Breast epithelium (tissue), 4 donors: ENCODE measurements at places on chromosomes 3 and 15. TPM values are rescaled to one million over a fixed set of nuclear protein-coding genes. Genes with fewer than 3 reads are reported as not detected.

The GOLGA8T gene
- total RNA-seq = not detected

The TGM4 gene
- 0.16 TPM for total RNA-seq

The SERINC4 gene
- not detected for total RNA-seq

The PRSS50 gene
- not detected for total RNA-seq

The CCDC191 gene
- 10.8 TPM for total RNA-seq

The SLC24A5 gene
- total RNA-seq = not detected

DNA sequence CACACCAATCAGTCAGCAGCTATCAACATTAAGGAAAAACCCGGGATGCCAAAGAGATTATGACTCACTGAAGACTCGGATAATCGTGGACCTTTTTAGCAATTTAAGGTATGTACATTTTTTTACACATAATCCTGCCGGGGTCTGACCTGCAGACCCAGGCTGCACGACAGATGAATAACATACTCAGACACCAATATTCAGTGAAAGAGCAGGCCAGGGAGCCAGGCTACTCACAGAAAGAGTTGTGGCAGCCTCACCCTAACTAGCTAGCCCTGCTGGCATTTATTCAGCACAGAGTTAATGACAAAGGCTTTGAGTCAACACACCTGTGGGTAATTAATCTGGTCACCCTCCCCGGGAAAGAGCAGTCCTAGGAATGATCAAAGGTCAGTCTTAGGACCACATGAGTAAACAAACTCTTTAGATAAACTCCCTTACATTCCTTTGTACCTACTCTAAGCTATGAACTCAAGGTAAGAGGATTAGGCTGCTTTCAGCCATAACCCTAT lies 727.5 kb downstream of the TBL1XR1 start:
- no peak for DNase-seq

DNA sequence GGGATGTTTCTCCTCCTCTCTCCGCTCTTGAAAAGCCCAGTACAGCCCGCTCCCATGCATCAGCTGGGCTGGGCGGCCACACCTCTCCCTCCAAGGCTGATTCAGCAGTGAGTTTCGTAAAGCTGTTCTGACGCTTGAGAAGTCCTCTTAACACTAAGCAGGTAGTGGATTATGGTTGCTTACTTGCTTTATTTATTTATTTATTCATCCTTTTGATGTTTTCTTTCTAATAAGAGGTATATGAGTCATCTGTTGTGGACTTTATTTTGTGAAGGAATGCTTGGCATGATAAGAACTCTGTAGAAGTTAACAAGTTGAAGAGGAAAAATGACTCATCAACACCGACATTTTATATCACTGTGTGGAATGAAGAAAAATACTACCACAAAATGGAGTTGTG lies 285.0 kb downstream of the SQOR start:
- DNase-seq = no peak

- no peak for DNase-seq
Measured at GRCh38 chr15:58423831-58424608, 7.8 kb upstream of the LIPC start.

DNA sequence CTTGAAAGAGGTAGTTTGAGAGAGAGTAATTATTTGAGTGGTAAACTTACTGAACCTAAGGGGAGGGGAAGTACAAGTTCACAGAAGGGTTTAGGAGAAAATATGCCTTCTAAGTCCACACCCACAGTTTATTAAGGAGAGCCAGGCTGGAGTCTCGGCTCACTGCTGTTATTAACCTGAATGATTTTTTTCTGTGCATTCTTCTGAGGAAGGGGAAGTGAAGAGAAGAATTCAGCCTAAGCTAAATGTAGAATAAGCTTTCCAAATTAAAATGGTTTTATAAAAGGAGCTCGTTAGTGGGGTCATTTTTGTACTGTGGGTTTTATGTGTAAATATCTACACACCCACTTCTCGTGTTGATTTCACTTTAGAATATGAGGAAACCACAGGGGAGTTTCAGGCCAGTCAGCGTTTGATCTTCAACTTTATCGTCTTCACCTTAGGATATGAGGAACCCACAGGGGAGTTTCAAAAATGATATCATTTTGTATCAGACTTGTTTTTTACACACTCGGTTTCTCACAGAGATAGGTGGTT lies 1.5 kb downstream of the WHAMM start:
- DNase-seq = no peak

DNA sequence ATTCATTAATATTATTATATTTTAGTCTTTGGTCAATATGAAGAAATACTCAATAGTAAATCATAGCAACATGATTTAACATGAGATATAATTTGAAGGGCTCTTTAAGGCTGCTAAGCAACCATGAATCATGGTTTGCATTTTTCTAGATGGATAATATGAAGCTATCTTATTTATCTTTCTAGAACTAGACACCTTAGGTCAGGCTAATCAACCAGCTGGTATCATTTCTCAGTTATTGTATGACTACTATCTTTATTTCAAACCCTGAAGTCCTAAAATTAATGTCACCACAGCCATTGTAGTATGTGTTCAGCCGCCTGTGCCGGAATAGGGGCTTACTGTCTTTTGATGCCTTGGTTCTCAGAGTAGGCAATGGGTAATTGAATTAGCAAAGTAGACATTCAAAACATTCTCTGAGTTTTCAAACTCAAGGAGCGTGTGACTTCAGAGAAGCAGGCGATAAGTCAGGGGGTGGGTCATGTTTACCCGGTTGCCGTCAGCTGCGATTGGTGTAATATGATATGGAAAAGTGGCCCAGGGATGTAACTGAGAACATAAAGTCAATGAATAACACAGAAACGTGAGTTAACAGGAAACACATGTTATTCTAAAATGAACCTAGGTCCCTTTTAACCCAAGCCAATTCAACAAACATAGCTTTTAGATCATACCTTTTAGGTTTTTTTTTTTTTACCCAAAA lies 93.4 kb upstream of the CTDSPL start:
- DNase-seq = no peak

DNA sequence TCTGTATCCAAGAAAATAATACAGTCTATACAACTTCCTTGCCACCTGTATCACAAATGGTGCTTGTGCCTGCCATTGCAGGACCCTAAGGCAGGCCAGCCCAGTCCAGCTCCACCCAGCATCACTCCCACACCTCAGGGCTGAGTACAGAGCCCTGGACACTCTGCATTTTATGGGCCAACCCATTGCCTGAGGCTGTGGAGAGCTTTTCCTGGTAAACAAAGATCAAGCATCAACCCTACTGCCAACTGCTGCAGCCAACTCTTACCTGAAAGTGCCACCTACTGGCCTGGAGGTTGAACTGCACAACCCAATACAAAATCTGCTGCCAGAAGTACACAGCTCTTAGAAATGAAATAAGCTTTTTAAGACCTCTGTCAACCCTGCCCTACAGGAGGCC lies 1082.2 kb downstream of the NAALADL2 start:
- DNase-seq = no peak

DNA sequence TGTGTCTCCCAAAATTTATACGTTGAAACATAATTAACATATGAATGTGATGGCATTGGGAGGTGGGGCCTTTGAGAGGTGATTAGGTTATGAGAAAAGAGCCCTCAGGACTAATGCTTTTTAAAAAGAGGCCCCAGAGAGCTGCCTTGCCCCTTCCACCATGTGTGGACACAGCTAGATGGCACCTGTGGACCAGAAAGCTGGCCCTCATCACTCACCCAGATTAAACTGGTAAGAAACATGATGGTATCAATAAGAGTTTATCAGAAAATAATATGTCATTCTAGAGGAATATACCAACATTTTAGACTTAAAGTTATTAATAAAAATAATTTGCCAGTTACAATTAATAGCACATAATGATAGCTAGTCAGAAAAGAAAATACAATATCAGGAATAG lies 25.2 kb upstream of the FAN1 start:
- DNase-seq = no peak

DNA sequence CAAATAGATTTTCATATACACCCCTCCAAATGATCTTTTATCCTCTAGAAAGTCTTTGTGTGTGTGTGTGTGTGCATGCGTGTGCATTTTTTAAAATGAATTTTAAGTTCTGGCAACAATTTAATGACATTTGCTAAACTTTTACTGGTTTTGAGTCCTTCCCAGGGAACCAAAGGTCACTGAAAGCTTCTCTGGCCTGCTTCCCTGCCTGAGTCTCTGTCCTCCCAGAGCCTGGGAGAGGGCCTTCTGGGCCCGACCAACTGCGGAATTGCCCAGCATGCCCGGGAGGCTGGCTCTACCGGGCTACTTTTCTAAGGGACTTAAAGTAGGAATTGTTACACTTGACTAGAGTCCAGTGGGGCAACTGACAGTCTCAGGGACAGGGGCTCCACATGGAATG lies 7.4 kb upstream of the RBPMS2 start:
- no peak for DNase-seq

DNA sequence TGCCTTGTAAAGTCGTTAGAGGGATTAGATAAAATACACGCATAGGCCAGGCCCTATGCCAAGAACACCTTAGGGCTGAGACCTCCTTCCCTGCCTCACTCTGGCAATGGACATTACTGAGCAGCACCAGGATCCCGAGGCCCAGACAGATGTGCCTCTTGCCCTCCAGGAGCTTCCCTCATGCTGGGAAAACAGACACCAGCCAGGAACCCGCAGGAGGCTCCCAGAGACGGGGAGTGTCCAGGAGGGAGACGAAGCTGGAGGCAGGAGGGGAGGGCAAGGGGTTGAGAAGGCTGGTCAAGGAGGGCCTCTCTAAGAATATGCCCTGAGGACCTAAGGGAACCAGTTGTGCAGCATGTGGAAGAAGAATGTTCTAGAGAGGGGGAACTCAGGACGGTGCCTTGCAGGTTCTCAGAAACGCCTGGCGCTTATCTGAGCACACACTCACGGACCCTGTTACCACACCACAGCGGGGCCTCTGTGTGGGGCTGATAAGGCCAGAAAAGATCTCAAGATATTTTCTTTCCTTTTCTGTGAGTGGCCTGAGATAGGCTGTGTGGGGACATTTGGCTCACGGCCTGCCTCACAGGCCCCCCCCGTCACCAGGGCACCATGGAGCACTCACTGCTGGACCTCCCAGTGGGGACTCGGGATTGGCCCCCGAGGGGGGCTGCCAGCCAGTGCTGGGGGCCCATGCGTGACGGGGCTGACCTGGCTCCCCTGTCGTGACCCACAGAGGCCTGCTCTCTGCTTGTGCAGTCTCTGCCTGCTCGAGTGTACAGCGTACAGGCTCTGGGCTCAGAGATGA lies 22.0 kb upstream of the CYP11A1 start:
- DNase-seq = no peak

GRCh38 chr15:91665212-91665611 lies 188.3 kb upstream of the SLCO3A1 start:
- DNase-seq = no peak

- no peak for DNase-seq
Measured at GRCh38 chr3:171874879-171875278, 31.7 kb downstream of the TMEM212 start.

DNA sequence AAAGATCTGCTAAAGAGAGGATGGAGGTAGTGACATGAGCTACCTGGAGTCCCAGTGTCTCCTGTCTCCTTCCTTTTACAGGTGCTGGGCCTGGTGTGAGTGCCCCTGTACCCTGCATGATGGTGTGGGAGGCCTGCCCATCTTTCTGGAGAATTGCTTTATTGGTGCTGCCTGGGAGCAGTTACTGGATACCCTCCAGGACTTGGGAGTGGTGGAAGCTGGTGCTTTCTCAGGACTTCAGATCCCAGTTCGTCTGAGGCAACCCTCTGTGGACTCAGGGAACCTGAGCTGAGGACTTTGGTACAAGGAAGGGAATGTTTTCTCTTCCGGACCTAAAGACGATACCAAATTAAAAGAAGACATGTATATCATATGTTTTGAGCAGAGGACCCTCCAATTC lies 18.3 kb upstream of the NUDT16 start:
- DNase-seq = no peak

DNA sequence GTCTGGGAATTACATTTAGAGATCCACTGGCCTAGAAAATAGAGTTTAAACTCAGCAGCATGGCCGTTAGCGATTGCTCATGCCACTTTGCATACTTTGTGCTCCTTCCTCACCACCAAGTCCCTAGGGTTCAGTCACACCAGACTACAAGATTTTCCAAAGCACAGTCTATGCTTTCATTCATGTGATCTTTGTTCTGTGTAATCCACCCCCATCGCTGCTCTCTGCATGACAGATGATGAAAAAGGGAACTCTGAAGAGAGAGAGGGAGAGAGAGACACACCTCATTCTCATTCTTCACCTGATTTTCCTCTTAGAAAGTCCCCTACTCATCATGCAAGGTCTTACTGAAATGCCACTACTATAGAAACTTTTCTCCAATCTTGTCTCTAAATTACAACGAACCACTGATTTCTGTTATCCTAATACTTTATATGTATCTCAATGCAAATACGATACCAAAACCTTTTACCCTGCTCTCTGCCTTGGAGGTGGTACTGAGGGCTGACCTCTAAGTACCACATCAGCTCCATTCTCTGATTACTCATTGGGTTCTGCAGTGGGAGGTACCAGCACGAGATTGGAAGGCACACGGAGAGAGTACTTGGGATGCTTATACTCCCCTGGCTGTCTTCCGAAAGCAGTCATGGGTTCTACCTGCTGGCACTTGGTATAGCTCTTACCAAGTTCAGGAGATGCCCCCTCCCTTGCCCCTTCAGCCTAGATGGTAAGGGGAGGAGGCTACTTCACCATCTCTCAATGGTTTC lies 1.1 kb upstream of the PARP15 start:
- no peak for DNase-seq
